ENCODE measurements at places on chromosomes 5 and 9.

DNA sequence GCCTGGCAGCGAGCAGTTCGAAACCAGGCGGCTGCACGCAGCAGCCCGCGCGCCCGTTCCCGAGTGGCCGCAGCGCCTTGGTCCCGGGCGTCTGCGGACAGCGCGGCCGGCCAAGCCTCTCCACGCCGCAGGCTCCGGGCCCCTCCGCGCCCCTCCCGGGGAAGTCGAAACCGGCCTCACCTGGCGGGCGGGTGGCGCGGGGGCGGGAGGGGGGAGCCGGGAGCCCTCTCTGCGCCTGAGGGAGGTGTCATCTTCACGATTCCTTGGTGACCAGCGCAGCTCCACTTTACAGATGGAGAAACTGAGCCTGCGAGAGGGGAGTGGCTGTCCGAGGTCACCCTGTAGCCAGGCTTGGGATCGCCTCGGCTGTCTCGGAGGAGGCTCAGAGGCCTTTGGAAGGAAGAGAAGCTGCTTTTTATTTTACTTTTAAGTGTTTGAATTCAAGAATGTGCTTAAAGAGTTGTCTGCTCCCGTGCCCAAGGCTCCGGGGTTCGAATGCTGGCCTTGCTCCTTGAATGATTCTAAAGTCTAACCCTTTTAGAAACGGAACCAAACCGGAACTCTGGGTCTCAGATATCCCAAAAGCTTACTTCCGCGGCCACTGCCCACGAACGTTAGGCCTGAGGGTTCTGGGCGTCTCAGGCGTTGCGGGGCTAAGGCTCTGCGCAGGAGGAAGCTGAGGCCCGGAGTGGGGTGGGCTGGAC lies 662 bp downstream of the SUSD3 start:
- no peak for DNase-seq

- no peak for DNase-seq
These were observed 15.7 kb upstream of the MSX2 start for GRCh38 chr5:174708476-174709207.

GRCh38 chr5:135186662-135187522 lies 152.9 kb upstream of the PITX1 start:
- DNase-seq = no peak

GRCh38 chr5:52560366-52560765 lies 227.3 kb upstream of the ITGA1 start:
- DNase-seq = no peak

GRCh38 chr5:134749415-134749814 lies 9.2 kb upstream of the DDX46 start:
- DNase-seq = no peak

- DNase-seq = no peak
These were observed 252.5 kb downstream of the TLE4 start for GRCh38 chr9:79824265-79824664.

DNA sequence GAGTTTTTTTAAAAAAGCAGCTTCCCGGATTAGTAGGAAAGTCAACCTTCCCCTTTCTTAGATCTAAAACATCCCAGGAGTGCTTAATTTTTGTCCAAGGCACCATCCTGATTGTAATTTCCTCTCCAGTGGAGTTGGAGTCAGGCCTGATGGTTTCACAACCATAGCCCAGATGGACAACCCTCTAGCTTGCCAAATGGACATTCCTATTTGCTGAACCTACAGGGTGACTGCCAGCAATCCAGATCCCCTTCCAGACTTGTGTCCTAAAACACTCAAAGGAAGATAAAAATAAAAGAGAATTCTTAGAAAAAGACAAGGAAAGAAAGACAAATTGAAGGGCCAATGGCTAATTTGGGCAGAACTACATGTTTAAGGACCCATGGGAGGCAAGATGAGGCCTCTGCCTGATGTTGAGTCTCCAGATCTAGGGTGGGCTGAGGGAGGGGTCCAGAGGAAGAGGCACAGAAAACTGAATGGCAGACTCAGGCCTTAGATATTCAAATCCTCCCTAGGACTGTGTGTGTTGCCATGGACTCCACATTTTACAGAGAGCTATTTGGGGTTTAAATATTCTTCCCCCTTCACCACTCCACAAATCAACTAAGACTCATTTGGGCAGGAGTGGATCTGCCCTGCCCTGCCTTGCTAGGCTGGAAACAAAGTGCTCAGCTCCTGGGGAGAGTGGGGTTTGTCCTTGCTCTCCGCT lies 38.5 kb upstream of the SLC44A1 start:
- no peak for DNase-seq

DNA sequence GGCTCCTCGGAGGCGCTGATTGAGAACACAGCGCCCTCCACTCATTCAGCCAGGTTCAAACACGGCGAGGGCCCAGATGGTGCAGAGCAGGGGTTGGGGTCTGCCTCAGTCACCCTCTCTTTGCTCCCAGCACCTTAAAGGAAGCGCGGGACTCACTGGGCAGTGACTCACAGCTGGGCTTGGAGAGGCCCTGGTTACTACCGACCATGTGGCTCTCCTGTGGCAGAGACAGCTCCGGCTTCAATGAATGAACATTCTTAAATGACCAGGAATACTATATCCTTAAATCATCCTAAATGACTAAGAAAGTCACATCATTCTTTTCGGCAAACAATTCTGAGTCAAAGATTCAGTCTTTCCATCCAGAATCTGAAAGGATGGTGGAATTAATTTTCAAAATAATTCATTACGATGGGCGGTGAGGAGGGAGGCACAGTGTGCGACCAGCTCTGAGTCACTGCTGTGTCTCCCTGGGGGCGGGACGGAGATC lies 1.6 kb upstream of the INPP5E start:
- DNase-seq = no peak

- DNase-seq = no peak
These were observed 371.4 kb downstream of the TMEM232 start for GRCh38 chr5:110354915-110355644.

- no peak for DNase-seq
These were observed 1.1 kb upstream of the CSF2 start for GRCh38 chr5:132072528-132072927.

DNA sequence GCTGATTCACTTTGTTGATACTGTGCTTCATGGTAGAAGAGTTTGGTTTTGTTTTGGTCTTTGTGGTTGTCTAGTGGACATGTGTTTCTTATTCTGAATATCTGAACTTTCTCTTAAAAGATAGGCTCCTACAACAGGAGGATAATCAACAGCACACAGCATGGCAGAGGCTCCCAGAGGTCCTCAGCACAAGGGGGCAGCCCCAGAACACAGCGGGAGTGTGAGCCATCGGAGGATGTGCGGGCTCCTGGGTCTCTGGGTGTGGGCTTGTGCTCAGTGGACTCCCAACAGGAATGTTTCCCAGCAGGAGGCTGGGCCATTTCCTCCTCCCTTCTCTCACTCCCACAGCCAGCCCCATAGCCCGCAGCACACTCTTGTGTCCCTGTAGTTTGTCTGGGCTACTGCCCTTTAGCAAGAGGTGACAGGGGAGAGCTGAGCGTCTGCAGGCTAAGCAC lies 164.3 kb upstream of the OTULINL start:
- no peak for DNase-seq

DNA sequence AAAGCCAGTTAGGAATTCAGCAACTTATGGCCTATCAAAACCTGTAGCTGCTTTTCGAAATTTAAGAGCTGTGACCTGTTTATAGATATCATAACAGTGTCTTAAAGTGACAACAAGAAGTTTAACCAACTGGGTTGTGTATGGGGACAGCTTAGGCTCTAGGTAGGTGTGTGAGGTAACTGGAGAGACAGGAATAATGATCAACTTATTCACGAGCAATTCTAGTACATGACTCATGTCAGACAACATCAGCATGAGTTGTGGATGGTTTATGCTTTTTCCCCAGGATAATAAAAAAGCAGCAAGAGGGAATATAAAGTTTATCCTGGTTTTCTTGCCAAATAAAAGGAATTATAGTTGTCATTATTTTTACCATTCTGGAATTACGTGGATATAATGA lies 88.6 kb downstream of the GDNF start:
- no peak for DNase-seq

DNA sequence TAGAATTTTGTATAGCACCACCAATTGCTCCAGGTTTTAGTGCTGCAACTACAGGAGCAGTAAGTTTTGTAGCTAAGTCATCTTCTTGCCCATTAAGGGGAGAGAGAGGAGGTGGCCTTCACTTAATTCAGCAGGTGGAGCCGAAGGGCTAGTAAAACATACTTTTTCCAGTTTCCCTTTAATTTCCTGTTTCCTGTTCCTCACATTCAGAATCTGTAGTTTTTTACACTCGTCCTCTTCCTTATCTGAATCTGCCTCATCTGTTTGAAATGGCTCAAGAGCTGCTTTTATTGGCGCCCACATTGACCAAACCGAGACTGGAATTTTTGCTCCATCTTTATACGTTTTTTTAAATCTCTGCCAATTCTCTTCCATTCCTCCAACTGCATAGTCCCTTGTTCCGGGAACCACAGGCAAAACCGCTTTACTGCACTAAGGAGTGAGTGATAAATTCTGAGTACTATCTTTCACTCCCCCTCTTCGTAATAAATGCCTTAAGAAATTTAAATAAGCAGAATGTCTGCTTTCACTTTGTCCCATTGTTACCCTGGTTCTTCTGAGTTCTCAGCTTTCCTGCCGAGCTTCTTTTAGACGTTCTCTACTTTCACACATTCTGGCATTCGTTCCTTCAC lies 133.9 kb downstream of the DROSHA start:
- DNase-seq = no peak

- DNase-seq = no peak
These were observed 7.8 kb downstream of the AGPAT2 start for GRCh38 chr9:136679431-136679941.

- no peak for DNase-seq
These were observed 13.4 kb downstream of the MAN2A1 start for GRCh38 chr5:109703166-109703565.

GRCh38 chr5:149517461-149518122 lies 33.6 kb downstream of the CSNK1A1 start:
- DNase-seq = no peak

- DNase-seq = no peak
These were observed 109.4 kb downstream of the CCDC192 start for GRCh38 chr5:127812570-127812969.

GRCh38 chr5:140253985-140254384 lies 48.9 kb downstream of the PFDN1 start:
- DNase-seq = no peak

DNA sequence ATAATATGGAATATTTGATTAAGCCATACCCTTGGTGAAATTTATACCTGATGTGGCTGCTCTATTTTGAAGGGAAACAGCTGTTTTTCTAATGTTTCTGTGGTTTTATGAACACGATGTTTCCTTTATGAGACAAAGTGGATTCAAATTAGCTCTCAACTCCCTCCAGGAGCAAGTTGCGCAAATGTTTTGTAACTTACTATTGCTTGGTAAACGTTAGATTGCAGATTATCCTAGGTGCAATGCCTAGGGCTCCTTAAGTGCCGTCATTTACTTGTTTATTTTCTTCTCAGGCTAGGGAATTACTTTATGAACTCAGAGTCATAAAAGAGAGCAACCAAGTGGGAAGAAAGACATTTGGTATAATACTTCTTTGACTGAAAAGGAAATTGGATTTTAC lies 763.1 kb downstream of the TAF11L14 start:
- no peak for DNase-seq

DNA sequence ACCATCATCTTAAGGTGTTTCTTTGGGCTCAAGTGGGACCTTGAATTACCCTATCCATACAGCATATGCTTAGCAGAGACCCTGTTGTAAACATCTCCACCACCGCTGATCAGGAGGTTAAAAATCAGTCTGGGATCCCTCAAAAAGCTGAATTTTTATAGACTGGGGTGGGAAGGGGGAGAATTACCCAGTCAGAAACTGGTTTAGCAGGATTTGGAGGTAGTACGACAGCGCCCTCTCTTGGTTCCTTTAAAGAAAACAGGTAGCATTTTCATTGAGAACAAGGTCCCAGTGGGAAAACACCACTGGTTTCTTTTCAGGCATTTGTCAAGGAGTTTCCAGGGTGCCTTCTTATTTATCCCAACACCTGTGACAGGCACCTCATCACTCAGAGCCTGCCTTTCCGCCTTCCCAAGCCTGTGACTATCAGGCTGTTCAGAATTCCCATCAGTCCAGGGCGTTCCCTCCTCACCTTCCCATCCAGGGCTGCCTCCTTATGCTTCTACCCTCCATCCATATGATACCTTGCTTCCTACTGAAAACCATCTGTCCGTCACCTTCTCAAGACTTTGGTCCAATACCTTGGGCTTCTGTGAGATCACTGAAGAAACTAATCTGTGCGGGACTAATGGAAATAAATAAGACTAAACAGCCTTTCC lies 203.8 kb upstream of the RAI14 start:
- no peak for DNase-seq

GRCh38 chr9:6229619-6230018 lies 14.0 kb downstream of the IL33 start:
- DNase-seq = no peak

DNA sequence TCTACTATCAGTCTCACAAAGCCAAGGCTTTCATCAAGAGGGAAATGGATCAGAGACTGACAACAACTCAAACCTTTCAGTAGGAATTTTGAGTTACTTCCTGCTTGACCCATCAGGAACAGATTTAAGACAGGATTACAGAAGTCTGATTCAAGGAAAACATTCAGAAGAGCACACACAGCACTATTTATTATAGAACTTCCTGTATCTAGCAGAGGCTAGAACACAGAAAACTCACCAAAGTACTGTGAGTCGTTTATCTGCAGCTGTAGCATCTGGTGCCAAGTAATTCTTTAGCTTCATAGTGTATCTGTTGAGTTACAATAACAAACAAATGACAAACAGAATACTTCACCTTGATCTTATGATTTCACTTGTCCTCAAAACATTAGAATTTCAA lies 13.8 kb downstream of the LEAP2 start:
- no peak for DNase-seq

DNA sequence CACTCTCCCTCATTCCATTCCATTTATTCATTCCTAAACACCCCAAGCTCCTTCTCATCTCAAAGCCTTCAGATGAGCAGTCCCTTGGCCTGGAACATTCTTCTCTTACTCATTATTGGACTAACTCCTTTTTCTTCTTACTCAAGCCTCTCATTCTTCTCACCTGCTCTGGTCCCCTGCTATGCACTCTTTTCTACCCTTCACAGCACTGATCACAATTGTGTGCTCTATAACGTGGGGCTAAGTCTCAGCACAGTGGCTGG lies 212.4 kb downstream of the MAPKAP1 start:
- no peak for DNase-seq

DNA sequence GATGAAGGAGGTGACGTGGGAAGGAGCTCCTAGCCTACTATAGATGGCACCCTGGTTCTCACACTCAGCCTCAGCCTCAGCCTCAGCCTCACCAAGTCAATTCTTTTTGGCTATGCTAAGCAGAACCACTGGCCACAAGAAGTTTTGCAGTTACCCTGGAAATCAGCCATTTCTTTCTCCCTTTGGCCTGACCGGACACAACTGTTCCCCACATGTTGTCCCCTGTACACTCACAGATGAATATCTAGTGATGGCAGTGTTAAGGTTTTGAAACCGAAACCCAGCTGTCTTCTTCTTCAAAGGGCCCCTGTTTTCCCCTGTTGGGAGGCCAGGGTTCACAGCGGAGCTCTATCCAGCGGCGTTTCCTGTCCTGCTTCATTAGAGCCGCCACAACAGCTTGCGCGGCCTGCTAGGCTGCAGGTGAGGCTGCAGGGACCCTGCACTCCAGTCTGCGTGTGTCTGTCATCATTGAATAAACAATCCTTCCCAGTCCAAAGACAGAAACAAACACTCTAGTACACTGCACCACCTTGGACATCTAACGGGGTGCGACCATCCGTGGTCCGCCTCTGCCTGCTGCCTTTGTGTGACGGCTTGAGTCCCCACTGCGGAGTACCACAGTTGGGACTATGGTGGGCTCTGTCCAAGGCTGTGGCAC lies 250.5 kb downstream of the DENND1A start:
- DNase-seq = no peak

Data from glutamatergic neuron (in vitro differentiated cells).